PC-3 (cell line): ENCODE measurements at places on chromosomes 12 and 14. TPM values are rescaled to one million over a fixed set of nuclear protein-coding genes. Genes with fewer than 3 reads are reported as not detected.
A peak's percentile ranks its signal among the peaks of the same experiment; 100 is the strongest.

OASL gene
- 6.4 and 7.6 TPM in 2 replicates for total RNA-seq

KRT6A gene
- 46.3 and 61.2 TPM in 2 replicates for total RNA-seq

KIF26A gene
- 3.1 TPM in 2 replicates for total RNA-seq

NPFF gene
- total RNA-seq = not detected in 2 replicates

DIO2 gene
- total RNA-seq = 2.0 and 6.6 TPM in 2 replicates

ANKRD52 gene
- total RNA-seq = 19.1 and 26.7 TPM in 2 replicates

RHEBL1 gene
- 4.2 and 5.0 TPM in 2 replicates for total RNA-seq

DNA sequence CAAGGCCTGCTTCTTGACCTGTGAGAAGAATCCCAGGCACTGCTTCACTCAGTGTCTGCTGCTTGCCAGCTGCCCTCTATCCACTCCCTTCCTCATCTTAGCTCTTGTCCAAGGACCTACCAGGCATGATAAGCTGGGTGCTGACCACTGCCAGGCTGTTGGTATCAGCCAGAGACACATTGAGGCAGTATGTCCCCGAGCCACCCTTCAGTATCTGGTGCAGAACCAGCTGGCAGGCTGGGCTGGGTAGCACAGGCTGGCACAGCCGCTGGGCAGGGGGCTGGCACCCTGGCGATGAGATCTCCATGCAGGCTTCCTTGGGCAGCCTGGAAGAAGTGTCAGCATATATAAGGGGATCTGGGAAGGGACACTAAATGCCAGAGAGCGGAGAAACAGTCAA, 10.5 kb downstream of the PMEL start:
- no peaks in the 10 kb centered on the region for H3K27me3 ChIP-seq
- no peak overlapping the region for H3K27ac ChIP-seq
- peaks cover 4% of the 10 kb centered on the region; the same call in 1 of the 2 replicates for H3K36me3 ChIP-seq
- no peak for DNase-seq
- H3K4me3 ChIP-seq = no peak overlapping the region

DNA sequence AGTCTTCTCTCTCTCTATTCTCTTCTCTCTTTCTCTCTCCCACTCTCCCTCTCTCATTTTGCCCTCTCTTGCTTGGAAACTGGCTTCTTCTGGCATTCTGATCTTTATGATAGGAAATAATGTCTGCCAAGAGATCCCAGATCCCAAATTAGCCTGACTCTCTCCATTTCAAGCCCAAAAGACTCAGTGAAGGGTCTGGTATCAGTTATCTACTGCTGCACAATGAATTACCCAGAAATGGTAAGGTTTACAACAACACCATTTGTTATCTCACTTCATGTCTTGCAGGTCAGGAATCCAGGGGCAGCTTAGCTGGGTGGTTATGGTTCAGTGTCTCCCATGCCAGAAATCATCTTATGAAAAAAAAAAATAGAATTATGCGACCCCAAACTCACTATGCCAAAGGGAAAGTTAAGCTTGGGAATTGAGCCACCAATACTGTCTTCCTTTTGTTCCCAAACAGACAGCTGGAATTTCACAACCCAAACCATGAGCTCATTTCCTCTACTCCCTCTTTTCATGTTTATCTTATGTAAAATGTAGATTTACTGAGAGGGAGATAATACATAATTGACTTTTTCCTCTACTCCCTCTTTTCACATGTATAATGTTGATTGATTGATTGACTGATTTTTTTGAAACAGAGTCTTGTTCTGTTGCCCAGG, 67.8 kb upstream of the FICD start:
- H3K36me3 ChIP-seq = no peaks in the 10 kb centered on the region
- no peak for DNase-seq
- H3K4me1 ChIP-seq = no peaks in the 10 kb centered on the region

GRCh38 chr14:50647282-50647681, 20.8 kb downstream of the SAV1 start:
- no peak for DNase-seq
- peaks cover 36% of the 10 kb centered on the region for H3K4me1 ChIP-seq
- H3K36me3 ChIP-seq = peaks cover 5% of the 10 kb centered on the region; the same call in 1 of the 2 replicates
- peak overlapping the region; percentile 51 for H3K27ac ChIP-seq

GRCh38 chr14:33504246-33505099, 446.4 kb downstream of the EGLN3 start:
- no peak overlapping the region for H3K4me3 ChIP-seq
- H3K27ac ChIP-seq = no peak overlapping the region
- peaks cover 16% of the 10 kb centered on the region for H3K4me1 ChIP-seq
- no peaks in the 10 kb centered on the region for H3K36me3 ChIP-seq

- peaks cover 14% of the 10 kb centered on the region for H3K4me1 ChIP-seq
- H3K36me3 ChIP-seq = no peaks in the 10 kb centered on the region
- H3K4me3 ChIP-seq = no peak overlapping the region
These were observed 47.0 kb upstream of the LGR5 start for GRCh38 chr12:71392521-71393145.

- no peak overlapping the region for H3K4me3 ChIP-seq
- no peak for DNase-seq
- peaks cover 55% of the 10 kb centered on the region for H3K4me1 ChIP-seq
- no peaks in the 10 kb centered on the region for H3K36me3 ChIP-seq
These were observed 4.4 kb upstream of the OR6J1 start for GRCh38 chr14:22648506-22648905.

DNA sequence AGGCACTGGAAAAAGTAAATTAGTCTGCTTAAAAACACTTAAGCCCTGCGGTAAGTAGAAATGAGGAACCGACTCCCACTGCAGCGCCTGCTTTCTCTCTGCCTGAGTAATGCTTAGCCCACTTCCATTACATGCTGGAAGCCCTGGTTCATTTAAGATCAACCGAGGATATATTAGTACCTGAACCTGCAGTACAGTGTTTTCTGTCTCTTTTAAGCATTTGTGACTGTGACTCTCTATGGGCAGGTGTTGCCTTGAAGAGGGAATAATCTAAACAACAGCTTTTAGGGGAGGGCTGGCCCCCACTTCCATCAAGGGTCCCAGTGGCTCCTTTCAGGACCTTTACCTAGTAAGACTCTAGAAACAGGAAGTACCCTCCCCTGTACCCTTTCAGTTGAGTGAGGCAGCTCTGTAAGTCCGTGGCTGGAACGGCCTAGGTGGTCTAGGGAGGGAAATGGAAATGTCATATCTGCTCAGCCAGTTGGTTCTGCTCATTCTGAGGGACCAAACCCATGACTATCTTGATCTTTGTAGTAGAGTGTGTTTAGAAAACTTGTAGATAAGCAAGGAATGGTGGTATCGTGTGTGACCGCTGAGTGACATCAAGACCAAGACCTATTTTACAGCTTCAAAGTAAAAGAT, 56.2 kb downstream of the FNTB start:
- H3K4me3 ChIP-seq = no peak overlapping the region
- no peak for DNase-seq
- H3K27me3 ChIP-seq = no peaks in the 10 kb centered on the region
- H3K36me3 ChIP-seq = peaks cover 6% of the 10 kb centered on the region; the same call in 1 of the 2 replicates
- H3K4me1 ChIP-seq = 0 out of 2 replicates have a peak, but pooled peaks cover 5% of the 10 kb centered on the region

- H3K4me1 ChIP-seq = peaks cover 7% of the 10 kb centered on the region
- DNase-seq = peak; percentile 52
- no peaks in the 10 kb centered on the region for H3K27me3 ChIP-seq
- 0 out of 2 replicates have a peak overlapping the region, but pooled peaks have one; percentile 12 for H3K27ac ChIP-seq
- no peaks in the 10 kb centered on the region for H3K36me3 ChIP-seq
- H3K4me3 ChIP-seq = no peak overlapping the region
These were observed 28.2 kb upstream of the AMN1 start for GRCh38 chr12:31756977-31757420.

DNA sequence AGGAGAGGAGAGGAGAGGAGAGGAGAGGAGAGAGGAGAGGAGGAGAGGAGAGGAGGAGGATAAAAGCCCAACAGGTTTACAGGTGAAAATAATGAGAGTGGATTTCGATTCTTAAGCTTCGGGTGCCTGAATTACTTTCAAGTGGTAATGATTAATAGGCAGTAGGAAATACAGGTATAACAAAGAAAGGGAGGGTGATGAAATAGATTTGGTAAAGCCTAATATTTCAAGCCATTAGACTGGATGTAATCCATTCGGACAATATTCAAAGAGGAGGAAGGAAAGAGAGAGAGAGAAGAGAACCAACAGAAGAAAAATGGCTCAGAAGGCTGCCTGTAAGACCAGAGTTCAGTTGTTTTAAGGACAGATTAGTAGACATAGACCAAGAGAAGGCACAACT, 76.6 kb downstream of the RASSF9 start:
- no peaks in the 10 kb centered on the region for H3K4me1 ChIP-seq
- no peak for DNase-seq
- H3K27ac ChIP-seq = no peak overlapping the region
- H3K27me3 ChIP-seq = no peaks in the 10 kb centered on the region
- H3K4me3 ChIP-seq = no peak overlapping the region
- no peaks in the 10 kb centered on the region for H3K36me3 ChIP-seq

DNA sequence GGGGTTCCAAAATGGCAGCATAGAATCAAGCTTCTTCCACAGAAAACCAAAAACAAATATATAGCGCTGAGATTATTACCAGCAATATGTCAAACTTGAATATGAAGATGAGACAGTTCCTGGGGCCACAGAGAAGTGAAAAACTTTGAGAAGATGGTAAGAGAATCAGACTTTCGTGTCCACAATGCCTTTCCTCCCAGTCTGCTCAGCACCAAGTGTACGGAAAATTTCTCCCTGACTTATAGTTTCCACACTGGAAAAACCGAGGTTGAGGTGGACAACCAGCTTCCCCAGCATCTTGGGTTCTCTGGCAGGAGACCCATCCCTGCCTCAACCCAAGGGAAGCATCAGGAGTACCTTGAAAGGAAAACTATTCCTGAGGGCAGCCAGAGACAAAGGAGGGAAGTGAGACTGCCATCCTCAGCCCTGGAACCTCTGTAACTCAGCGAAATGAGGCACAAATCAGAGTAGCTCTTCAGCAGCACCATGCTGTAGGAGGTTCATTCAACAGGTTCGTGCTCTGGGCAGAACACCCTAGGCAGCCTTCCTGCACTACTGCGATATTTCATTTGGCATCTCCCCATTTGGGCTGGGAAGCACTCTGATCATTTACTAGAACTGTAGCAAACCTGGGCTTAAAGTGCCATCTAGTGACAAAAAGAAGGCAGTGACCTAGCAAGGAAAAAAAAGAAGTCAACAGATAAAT, 52.4 kb upstream of the CAPRIN2 start:
- peaks cover 14% of the 10 kb centered on the region for H3K4me1 ChIP-seq
- no peak overlapping the region for H3K27ac ChIP-seq
- peaks cover 14% of the 10 kb centered on the region; the same call in 1 of the 2 replicates for H3K36me3 ChIP-seq
- H3K4me3 ChIP-seq = peak overlapping the region; percentile 11; the same call in 1 of the 2 replicates
- peak; percentile 80 for DNase-seq

DNA sequence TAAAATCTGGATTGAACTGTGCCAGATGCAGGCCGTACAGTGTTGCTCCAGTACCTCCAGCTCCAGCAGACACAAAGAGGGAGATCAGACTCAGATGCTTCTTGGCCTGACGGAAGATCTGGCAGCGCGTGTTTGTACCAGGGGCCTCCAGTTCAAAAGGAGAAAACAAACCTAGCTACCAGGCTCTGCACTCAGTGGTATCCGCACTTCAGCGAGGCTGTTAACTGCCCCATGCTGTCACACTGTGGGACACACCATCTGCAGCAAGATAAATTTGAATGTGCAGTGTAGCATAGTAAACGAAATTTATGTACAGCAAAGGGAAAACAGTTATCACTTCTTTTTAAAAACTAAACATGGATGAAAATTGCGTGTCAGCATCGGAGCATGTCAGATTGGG, 5.1 kb downstream of the DYNC1H1 start:
- DNase-seq = no peak
- H3K27me3 ChIP-seq = no peaks in the 10 kb centered on the region
- no peak overlapping the region for H3K4me3 ChIP-seq
- H3K4me1 ChIP-seq = peaks cover 57% of the 10 kb centered on the region
- peaks cover 26% of the 10 kb centered on the region for H3K36me3 ChIP-seq
- H3K27ac ChIP-seq = peak overlapping the region; percentile 19; the same call in 1 of the 2 replicates

- no peaks in the 10 kb centered on the region for H3K27me3 ChIP-seq
- DNase-seq = no peak
- no peak overlapping the region for H3K27ac ChIP-seq
- no peak overlapping the region for H3K4me3 ChIP-seq
- H3K4me1 ChIP-seq = no peaks in the 10 kb centered on the region
These were observed 300.9 kb upstream of the STXBP6 start for GRCh38 chr14:25350802-25351201.

GRCh38 chr12:6418796-6419195, 26.0 kb upstream of the CD27 start:
- no peaks in the 10 kb centered on the region for H3K27me3 ChIP-seq
- H3K4me1 ChIP-seq = peaks cover 13% of the 10 kb centered on the region
- 0 out of 2 replicates have a peak, but pooled peaks cover 3% of the 10 kb centered on the region for H3K36me3 ChIP-seq
- DNase-seq = no peak

GRCh38 chr12:26001530-26001929, 43.0 kb downstream of the RASSF8 start:
- H3K27me3 ChIP-seq = no peaks in the 10 kb centered on the region
- peaks cover 11% of the 10 kb centered on the region for H3K36me3 ChIP-seq
- no peak overlapping the region for H3K4me3 ChIP-seq
- DNase-seq = peak; percentile 32

DNA sequence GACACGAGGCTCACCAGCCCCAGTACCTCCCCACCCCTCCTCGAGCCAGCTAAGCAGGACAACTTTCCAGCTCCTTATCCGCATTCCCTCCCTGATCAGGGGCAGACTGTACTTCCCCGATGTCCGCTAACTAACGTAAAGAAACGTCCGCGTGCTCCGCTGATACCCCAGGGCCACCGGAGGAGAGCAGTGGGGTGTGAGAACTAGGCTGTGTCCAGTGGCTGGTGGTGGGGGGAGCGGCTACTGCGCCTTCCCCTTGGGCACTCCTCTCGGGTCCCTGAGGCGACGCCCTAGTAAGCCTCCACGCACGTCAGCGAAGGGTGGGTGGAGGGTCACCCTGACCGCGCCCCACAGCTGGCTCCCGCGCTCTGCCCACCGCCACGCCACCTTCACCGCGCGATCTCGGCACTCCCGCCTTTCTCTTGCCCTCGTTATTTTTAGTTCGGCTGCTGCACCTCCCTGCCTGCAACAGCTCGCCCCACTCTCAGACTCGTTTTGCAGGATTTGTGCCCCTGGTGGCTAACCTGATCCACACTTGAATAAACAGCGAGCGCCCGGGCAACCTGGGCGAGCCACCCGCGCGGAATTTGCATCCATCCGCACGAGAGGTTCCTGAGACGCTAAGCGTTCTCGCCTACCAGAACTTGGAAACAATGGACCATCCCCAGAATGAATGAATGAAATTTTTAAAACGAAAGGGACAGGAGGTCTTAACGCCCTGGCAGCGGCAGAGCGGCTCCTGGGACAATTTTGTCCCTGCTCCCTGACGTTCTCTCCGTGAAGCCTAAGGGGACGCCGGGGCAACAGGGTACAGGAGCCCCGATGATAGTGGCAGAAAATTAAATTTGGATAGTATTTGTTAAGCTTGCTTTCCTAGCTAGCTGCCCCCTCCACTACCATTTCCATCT, 6.9 kb upstream of the BMP4 start:
- no peak overlapping the region for H3K27ac ChIP-seq
- H3K4me3 ChIP-seq = peak overlapping the region; percentile 53
- H3K36me3 ChIP-seq = no peaks in the 10 kb centered on the region
- H3K27me3 ChIP-seq = no peaks in the 10 kb centered on the region
- peak; percentile 63 for DNase-seq
- H3K4me1 ChIP-seq = peaks cover 5% of the 10 kb centered on the region; the same call in 1 of the 2 replicates

DNA sequence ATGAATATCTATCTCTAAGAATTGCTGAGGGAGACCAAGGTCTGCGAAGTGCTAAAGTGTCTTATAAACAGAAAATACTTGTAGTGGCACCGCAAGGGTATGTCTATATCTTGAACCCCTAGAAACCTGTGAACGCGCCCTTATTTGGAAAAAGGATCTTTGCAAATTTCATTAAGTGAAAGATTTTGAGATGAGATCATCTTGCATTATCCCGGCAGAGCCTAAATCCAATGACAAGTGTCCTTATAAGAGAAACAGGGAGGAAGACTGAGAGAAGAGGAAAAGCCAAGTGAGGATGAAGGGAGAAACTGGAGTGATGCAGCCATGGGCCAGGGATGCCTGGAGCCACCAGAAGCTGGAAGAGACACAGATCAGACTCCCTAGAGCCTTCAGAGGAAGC, 27.7 kb downstream of the RBM19 start:
- no peaks in the 10 kb centered on the region for H3K4me1 ChIP-seq
- no peak overlapping the region for H3K27ac ChIP-seq
